ENCODE measurements at places on chromosomes 4 and X. TPM values are rescaled to one million over a fixed set of nuclear protein-coding genes. Genes with fewer than 3 reads are reported as not detected.

- no peak overlapping the region for H3K4me3 ChIP-seq
- no peaks in the 10 kb centered on the region for H3K27me3 ChIP-seq
- H3K36me3 ChIP-seq = no peaks in the 10 kb centered on the region
- H3K4me1 ChIP-seq = no peaks in the 10 kb centered on the region
- H3K27ac ChIP-seq = no peak overlapping the region
These were observed 220.6 kb upstream of the WDFY3 start for GRCh38 chr4:85187106-85187505.

DNA sequence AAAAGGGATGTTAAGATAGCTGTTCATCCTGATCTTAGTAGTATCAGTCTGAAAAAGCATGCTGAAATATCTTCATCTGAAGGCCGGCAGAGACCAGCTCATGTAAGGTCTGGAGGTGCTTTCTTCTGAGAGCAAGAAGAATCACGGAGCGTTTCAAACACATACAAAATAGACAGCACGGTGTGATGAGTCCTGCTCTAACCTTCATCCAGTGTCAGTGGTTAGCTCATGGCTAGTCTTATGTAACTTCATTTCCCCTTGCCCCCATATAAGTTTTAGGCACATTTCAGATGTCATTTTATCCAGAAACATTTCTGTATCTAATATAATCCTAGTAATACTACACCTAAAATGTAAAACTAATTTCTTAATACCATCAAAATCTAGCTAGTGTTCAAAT lies 27.8 kb downstream of the ADD1 start:
- H3K4me3 ChIP-seq = no peak overlapping the region
- peaks cover 2% of the 10 kb centered on the region for H3K4me1 ChIP-seq
- no peaks in the 10 kb centered on the region for H3K27me3 ChIP-seq
- peaks cover 11% of the 10 kb centered on the region for H3K36me3 ChIP-seq
- no peak for DNase-seq

- no peaks in the 10 kb centered on the region for H3K36me3 ChIP-seq
- DNase-seq = no peak
- H3K27ac ChIP-seq = no peak overlapping the region
- H3K27me3 ChIP-seq = no peaks in the 10 kb centered on the region
- H3K4me3 ChIP-seq = no peak overlapping the region
These were observed 215.1 kb downstream of the DCHS2 start for GRCh38 chr4:154276496-154276895.

Gene SPANXD
- not detected for total RNA-seq

DNA sequence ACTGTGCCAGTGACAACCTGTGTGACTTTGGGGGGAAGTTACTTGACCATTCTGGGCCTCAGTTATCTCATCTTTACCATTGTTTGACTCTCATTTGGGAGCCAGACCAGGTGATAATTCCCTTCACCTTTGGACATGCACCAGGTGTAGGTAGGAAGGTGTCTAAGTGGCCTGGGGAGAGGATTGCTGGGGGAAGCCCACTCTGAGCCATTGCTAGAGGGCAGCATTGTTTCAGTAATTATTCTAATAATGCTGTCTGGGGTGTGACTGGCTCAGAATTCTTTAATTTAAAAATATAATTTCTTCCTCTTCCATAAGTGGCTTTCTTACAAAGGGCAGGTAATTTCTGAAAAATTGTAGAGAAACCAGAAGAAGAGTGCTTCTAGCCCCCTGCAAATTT lies 104.3 kb downstream of the RTL9 start:
- no peaks in the 10 kb centered on the region for H3K4me1 ChIP-seq
- no peaks in the 10 kb centered on the region for H3K27me3 ChIP-seq
- H3K36me3 ChIP-seq = no peaks in the 10 kb centered on the region
- no peak overlapping the region for H3K4me3 ChIP-seq
- H3K27ac ChIP-seq = no peak overlapping the region
- DNase-seq = no peak

GRCh38 chr4:150569384-150569987 lies 12.5 kb upstream of the MAB21L2 start:
- no peaks in the 10 kb centered on the region for H3K4me1 ChIP-seq
- H3K36me3 ChIP-seq = peaks cover 6% of the 10 kb centered on the region
- no peak for DNase-seq

DNA sequence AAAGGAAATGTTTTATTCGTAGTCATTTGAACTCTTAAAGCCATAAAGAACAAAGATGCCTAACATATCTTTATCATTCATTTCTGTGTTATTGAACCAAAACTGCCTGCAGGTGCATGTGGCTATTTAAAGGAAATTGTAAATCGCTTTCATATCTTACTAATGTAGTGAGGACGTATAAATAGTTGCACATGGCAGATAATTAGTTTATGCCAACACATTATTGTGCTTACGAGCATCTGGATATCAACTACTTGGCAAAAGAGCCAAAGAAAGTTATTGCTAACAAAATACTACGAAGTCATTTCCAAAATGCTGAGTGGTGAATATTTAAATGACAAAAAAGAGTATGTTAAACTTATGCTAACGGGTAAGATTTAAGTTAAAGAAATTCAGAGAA lies 27.9 kb upstream of the GABRA2 start:
- DNase-seq = no peak
- H3K27ac ChIP-seq = no peak overlapping the region
- peaks cover 2% of the 10 kb centered on the region for H3K4me1 ChIP-seq
- no peak overlapping the region for H3K4me3 ChIP-seq

Gene JCHAIN
- not detected for total RNA-seq

DNA sequence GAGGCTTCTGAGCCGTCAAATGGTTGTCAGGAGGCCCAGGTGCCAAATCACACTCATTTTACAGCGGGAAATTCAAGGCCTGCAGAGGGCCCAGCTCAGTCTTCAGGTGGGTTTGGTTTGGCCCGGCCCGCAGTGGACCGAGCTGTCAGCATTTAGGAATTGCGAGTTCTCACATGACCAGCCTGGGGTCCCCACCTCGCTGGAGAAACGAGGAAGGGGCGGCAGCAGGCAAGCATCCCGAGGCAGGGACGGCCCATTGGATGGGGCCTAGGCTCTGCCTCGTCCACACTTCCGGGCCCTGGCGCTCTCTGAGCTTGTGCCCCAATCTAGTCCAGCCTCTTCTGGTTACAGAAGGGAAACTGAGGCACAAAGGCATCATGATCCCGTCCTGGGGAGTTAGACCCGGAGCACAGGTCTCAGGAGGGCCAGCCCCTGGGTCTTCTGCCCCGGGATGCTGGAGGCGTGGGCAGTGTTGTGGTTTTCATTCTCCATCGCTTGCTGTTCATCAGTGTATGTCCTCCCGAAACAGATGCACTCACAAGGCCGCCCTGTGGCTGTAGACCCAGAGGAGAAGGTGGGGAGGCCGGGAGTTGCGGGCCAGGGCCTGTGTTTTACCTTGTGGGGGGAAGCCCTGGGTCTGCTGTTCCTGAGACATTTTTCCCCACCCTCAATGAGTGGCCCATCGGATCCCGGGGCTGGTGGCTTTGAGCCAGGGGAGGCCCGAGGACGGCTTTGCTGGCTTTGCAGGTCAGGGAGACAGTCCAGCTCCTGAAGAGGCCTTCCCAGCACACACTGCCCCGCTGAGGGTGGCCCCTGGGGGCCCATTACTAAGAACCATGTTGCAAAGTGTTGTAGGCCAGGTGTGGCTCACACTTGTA lies 8.9 kb downstream of the PSAPL1 start:
- no peaks in the 10 kb centered on the region for H3K4me1 ChIP-seq
- no peaks in the 10 kb centered on the region for H3K27me3 ChIP-seq
- no peak overlapping the region for H3K27ac ChIP-seq
- no peaks in the 10 kb centered on the region for H3K36me3 ChIP-seq

DNA sequence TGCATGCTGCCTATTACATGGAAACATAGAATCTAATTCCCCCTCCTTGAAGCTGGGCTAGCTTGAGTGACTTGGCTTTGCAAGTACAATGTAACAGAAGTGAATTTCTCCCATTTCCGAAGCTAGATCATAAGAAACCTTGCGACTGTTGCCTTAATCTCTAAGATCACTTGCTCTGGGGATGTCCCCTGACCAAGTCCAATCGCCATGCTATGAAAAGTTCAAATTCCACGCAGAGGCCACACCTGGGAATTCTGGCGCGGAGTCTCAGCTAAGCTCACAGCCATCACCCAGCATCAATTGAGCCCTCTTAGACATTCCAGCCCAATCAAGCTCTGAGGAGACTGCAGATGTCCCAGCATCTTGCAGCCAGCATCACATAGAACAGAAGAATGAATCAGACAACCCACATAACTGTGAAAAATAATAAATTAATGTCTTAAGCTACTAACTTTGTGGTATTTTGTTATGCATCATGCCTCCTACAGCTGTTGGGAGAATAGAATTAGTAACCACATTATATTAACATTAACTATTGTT lies 27.0 kb downstream of the GPM6A start:
- H3K36me3 ChIP-seq = no peaks in the 10 kb centered on the region
- DNase-seq = no peak
- H3K4me1 ChIP-seq = peaks cover 2% of the 10 kb centered on the region
- no peak overlapping the region for H3K4me3 ChIP-seq
- no peak overlapping the region for H3K27ac ChIP-seq

Gene RBM46
- 0.33 TPM for total RNA-seq

GRCh38 chr4:168723020-168723419 lies 226.2 kb downstream of the PALLD start:
- H3K27ac ChIP-seq = no peak overlapping the region
- H3K4me3 ChIP-seq = no peak overlapping the region
- H3K27me3 ChIP-seq = no peaks in the 10 kb centered on the region
- H3K4me1 ChIP-seq = peaks cover 2% of the 10 kb centered on the region
- no peak for DNase-seq

DNA sequence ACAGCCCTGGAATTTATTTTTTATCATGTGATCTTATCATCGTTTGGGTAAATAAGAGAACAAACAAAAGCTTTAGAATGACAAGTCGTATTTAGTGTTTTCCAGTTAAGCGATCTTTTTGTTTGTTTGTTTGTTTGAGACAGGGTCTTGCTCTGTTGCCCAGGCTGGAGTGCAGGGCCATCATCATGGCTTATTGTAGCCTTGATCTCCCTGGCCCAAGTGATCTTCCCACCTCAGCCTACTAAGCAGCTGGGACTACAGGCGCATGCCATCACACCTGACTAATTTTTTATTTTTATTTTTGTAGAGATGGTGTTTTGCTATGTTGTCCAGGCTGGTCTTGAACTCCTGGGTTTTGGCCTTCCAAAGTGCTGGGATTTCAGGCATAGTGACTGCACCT lies 57.1 kb upstream of the PDLIM3 start:
- no peaks in the 10 kb centered on the region for H3K4me1 ChIP-seq
- H3K36me3 ChIP-seq = no peaks in the 10 kb centered on the region
- H3K4me3 ChIP-seq = no peak overlapping the region

GRCh38 chrX:132373610-132374009 lies 115.2 kb downstream of the MBNL3 start:
- H3K27ac ChIP-seq = no peak overlapping the region
- no peak overlapping the region for H3K4me3 ChIP-seq
- H3K36me3 ChIP-seq = no peaks in the 10 kb centered on the region
- H3K4me1 ChIP-seq = no peaks in the 10 kb centered on the region
- DNase-seq = no peak
- peaks cover 16% of the 10 kb centered on the region for H3K27me3 ChIP-seq

Gene PRDM5
- 21.7 TPM for total RNA-seq

- H3K27me3 ChIP-seq = no peaks in the 10 kb centered on the region
- no peak overlapping the region for H3K4me3 ChIP-seq
- H3K36me3 ChIP-seq = no peaks in the 10 kb centered on the region
- H3K4me1 ChIP-seq = no peaks in the 10 kb centered on the region
These were observed 75.9 kb downstream of the INTS12 start for GRCh38 chr4:105632599-105632998.

Gene GAB3
- 0.42 TPM for total RNA-seq

Gene XKRX
- total RNA-seq = 0.44 TPM

DNA sequence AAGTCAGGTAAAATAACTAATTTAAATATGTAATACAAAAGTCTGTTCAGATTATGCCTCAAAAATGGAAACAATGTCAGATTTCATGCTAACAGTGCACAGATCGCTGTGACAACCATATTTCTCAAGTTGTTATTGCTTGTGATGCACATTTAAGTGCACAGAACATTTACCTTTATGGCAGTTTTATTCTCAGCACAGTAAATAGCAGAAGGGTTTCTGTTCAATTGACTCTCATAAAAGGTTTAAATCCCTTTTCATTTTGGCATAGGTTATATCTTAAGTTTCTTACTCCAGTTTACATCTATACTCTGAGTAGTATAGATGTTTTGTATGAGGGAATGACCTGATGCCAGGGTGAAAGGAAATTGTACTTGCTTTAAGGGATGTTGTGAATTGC lies 247.8 kb downstream of the FSTL5 start:
- DNase-seq = no peak

Gene MAGEA2
- total RNA-seq = 0.22 TPM

GRCh38 chr4:132572210-132572609 lies 576.9 kb upstream of the PCDH10 start:
- H3K27ac ChIP-seq = no peak overlapping the region
- no peaks in the 10 kb centered on the region for H3K36me3 ChIP-seq
- DNase-seq = no peak
- no peak overlapping the region for H3K4me3 ChIP-seq

GRCh38 chrX:44878780-44879179 lies 5.8 kb downstream of the KDM6A start:
- H3K4me3 ChIP-seq = no peak overlapping the region
- H3K36me3 ChIP-seq = peaks cover 13% of the 10 kb centered on the region
- no peaks in the 10 kb centered on the region for H3K4me1 ChIP-seq
- H3K27ac ChIP-seq = no peak overlapping the region
- DNase-seq = no peak

Gene TREX2
- 1.3 TPM for total RNA-seq

DNA sequence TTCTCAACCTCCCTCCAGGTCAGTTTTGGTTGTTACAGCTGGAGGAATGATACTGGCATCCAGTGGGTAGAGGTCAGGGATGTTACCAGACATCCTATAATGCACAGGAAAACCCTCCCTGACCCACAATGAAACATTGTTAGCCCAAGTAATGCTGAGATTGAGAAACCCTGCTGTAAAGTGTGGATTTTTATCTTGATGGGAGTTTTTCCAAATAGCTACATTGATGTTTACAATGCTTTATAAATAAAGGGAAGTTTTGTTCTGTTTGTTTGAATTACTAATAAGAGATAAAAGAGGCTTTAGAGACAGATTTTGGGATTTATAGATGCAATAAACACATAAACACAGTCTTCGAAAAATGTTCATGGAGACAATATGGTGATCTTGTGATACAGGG lies 194.0 kb upstream of the NUDT6 start:
- H3K4me1 ChIP-seq = no peaks in the 10 kb centered on the region
- H3K36me3 ChIP-seq = peaks cover 5% of the 10 kb centered on the region
- no peak for DNase-seq
- no peak overlapping the region for H3K4me3 ChIP-seq

Gene FGFBP1
- total RNA-seq = not detected

- H3K27ac ChIP-seq = no peak overlapping the region
- H3K36me3 ChIP-seq = peaks cover 7% of the 10 kb centered on the region
- no peak overlapping the region for H3K4me3 ChIP-seq
- no peaks in the 10 kb centered on the region for H3K4me1 ChIP-seq
These were observed 83.1 kb downstream of the PRDM5 start for GRCh38 chr4:120839334-120839973.

DNA sequence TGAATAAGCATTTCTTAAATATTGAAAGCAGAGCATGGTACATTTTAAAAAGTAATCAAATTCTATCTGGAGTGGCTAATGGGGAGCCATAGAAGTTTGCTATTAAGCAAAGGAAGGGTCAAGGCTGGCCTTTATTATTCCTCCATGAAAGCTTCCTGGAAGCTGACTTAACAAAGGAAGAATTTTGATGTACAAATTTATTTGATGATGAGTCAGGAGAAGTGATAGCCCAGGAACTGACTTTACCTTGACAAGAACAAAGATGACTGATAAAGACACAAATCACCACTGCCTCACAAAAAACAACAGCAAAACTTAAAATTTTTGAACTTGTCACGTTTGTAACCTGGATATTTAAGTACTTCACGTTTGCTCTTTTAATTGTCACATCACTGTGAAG lies 872.1 kb downstream of the PCDH7 start:
- no peak overlapping the region for H3K27ac ChIP-seq
- H3K4me1 ChIP-seq = no peaks in the 10 kb centered on the region
- H3K4me3 ChIP-seq = no peak overlapping the region
- no peaks in the 10 kb centered on the region for H3K27me3 ChIP-seq
